ENCODE measurements at places on chromosomes 11 and 22. TPM values are rescaled to one million over a fixed set of nuclear protein-coding genes. Genes with fewer than 3 reads are reported as not detected.

Gene CRYBA4
- total RNA-seq: not detected

- DNase-seq: no peak
Observed at GRCh38 chr11:33564856-33565453, 135.7 kb downstream of the C11orf91 start.

- no peak for DNase-seq
Observed at GRCh38 chr11:129787532-129788155, 28.0 kb upstream of the TMEM45B start.

Gene OR51B5
- not detected for total RNA-seq

DNA sequence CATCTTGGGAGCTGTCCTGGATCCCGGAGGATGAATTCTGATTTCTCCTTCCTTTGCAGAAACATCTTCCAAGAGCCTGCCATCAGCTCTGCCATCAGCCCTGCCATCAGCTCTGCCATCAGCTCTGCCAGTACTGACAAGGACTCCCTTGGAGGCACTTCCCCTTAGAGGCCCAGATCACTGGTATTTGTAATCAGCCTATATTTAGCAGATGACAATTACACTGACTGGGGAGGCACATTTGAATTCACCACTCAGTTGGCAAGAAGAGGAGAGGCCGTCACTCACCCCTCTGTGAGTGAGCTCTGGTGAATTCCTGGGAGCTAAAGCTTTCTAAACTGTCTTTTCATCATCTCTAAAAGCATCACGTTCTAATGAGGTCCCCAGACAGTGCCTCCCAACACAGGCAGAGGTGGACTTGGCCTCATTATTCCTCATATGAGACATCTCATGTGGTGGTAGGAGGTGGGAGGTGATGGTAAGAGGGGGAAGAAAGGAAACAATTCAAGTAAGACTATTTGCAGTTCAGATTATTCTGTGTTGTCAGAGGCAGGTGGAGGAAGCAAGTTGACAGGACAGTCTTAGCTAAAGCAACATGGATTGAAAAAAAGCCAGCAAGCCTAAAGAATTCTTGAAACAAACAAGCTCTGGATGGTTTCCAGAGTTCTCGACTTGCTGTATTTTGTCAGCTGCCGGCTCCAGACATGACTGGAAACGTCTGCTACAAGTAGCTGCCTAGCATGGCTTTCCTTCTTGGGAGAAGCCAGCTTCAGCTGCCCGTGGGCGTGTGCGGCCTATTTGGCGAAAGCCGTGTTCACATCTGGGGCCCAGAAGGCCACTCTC is 771.7 kb downstream of the TBC1D22A start:
- no peak for DNase-seq

DNA sequence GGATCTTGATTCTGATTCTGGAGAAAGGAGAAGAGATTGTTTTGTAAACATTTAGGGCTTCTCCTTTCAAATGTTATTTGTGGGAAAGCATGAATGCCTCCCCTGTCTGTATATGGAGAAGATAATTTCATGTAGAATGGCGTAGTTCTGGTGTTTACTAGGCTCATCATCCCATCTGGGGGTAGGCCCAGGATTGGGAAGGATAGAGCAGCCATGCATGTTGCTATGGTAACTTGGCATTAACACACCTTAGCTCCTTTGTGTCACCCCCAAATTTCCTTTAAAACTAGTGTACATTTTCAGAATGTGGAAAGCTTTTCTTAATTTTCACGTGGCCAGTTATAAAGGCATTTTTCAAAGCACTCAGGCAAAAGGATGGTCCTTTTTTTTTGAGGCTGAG is 57.5 kb upstream of the EED start:
- DNase-seq: no peak

DNA sequence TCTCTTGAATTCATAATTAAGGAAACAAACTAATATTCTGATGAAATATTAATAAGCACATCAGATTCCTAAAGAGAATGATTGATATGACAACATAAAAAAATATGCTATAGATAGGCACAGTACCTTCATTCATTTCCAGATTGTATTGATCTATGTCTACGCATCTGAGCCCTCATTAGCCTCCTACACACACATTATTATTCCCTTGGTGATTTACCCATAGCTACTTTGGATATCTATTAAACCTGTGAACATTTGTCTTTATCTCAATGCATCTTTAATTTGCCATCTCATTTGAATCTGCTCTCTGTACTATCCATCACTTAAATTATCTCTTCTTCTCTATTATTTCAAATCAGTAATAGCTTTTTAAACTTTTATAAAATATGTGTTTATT is 18.4 kb downstream of the SESN3 start:
- no peak for DNase-seq

- DNase-seq: no peak
Observed at GRCh38 chr11:33926671-33927552, 35.0 kb upstream of the LMO2 start.

DNA sequence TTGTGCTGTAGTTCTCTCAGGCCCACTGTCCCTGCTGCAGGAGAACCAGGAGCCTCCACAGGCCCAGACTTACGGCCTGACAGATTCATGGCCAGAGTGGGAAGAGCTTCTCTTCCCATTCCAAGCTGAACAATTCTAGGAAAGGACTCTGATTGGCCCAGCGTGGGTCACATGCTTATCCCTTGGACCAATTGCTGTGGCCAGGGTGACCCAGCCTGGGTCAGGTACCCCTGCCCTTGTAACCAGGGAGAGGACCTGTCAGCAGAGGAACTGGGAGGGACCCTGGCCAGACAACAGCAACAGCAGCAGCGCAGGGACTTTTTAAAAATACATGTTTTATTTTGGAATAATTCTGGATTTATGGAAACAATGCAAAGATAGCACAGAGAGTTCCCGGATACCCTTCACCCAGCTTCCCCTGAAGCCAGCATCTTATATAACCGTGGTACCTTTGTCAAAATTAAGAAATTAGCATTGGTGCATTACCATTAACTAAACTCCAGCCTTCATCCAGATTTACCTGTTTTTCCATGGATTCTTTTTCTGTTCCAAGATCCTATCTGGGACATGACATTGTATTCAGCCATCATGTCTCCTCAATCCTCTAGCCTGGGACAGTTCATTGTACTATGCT is 8.8 kb upstream of the ELFN2 start:
- no peak for DNase-seq

DNA sequence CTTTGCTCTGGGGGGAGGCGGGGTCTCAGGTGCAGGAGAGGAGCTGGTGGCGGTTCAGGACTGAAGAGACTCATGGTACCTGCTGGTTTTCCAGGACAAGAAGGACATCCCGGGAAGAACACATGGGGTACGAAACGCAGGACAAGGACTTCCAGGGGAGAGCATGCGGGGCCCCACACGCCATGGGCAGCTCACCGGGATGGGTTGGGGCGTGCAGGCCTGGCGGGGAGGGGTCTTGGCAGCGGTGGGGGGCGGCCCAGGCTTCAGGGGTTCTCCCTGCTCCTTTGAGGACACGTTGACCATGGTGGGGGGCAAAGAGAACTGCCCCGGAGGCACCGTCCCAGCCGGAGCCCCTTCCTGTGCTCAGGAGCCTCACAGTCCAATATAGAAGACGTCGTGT is 673.2 kb downstream of the BRD1 start:
- peak; percentile 73 for DNase-seq

Gene ELMOD1
- total RNA-seq: 0.16 TPM

Gene OR6X1
- not detected for total RNA-seq

DNA sequence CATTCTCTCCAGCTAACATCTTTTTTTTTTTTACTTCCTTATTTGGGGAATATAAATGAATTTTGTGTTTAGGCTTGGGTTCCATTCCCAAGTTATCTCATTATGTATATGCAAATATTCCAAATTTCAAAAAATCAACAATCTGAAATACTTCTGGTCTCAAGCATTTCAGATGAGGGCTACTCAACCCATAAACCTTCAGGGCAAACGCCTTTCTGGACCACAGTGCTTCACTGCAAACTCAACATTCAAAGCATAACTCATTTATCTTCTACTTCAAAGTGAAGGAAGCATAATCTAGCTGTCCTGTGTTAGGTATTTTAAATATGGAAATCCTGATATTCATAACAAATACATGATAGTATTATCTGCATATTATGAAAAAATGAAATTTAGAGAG is 161.7 kb upstream of the PGR start:
- DNase-seq: no peak

- DNase-seq: no peak
Observed at GRCh38 chr22:39306456-39307361, 12.7 kb downstream of the RPL3 start.

GRCh38 chr11:21948876-21949275 is 244.0 kb upstream of the ANO5 start:
- DNase-seq: no peak

Gene DDX25
- not detected for total RNA-seq

DNA sequence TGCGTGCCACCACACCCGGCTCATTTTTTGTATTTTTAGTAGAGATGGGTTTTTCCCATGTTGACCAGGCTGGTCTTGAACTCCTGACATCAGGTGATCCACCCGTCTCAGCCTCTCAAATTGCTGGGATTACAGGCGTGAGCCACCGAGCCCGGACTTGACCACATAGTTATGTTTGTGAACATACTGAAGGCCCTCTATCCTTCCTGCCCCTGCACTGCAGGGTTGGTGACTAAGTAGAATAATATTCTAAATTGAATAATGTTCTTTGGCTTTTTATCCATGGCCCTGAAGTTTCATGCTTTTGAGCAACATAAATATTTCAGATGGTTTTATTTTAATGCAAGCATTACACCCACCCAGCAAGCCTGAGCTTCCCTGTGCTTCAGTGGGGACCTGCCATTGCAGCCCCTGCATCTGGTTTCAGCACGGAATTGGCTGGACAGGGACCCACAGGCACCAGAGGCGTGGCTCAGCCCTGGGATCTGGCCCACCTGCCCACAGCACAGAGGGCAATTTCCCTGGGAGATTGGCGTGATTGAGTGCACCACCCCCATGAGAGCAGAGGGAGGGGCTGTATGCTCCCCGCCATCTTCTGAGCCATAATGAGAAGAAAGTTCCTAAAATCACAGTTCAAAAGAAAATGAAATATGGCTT is 460.5 kb downstream of the BRD1 start:
- no peak for DNase-seq

DNA sequence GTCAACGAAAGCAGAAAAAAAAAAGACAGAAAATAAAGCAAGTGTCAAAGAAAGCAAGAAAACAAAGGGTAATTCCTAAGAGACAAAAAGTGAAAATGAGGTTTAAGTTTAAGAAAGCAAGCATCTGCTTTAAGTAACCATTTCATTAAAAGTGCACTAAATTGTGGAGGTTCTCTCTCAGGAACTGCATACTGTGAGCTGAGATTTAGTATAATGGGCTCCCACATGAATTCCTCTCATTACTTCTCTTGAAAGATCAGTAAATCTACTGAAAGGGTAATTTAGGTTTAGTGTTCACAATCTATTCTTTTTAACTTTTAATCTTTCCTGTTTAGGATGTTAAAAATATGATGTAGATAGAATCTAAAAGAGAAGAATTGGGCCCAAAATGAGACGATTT is 465.3 kb upstream of the ARHGAP42 start:
- DNase-seq: no peak

DNA sequence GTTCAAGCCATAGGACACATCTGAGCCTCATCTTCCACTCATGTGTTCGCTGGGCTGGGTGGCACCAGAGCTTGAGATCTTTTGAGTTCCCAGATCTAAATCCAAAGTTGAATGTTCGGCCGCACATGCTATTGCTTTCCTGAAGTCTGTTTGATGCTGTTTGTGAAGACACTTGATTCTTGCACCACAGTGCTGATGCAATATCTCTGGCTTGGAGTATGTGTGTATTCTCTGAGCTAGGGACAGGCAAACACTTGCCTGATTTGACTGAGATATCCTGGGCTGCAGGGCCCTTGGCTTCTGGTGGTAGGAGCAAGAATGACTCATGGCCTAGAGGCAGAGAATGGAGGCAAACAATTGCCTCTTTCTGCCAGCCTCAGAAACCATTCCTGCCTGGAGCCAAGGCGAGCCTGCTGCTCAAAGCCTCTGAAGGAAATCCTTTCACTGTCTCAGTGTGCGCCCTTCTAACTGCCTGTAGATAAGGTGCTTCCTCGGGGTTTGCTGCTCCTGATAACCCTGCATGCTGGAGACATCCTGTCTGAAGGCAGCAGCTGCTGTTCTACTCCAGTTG is 73.0 kb downstream of the CYB5R2 start:
- DNase-seq: no peak

GRCh38 chr11:2961080-2961479 is 31.0 kb downstream of the NAP1L4 start:
- DNase-seq: no peak

Gene IMMP1L
- total RNA-seq: 9.4 TPM

DNA sequence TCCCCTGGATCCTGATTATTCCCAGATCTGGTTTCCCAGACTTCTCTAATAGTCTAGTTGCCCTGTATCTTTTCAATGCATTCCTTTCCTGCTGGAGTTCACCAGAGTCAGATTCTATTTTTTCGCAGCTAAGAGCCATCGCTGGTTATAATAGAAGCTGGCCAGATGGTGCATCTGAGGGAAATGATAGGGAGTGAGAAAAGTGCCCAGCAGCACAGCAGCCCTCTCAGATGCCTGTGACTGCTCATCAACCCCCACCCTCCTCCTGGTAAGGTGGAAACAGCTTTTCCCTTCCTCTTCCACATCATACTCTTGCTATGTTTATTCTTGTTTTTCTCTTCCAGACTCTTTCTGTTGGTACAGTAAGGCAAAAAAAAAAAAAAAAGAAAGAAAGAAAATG is 12.8 kb downstream of the OR8A1 start:
- DNase-seq: no peak

Gene MS4A3
- total RNA-seq: not detected

DNA sequence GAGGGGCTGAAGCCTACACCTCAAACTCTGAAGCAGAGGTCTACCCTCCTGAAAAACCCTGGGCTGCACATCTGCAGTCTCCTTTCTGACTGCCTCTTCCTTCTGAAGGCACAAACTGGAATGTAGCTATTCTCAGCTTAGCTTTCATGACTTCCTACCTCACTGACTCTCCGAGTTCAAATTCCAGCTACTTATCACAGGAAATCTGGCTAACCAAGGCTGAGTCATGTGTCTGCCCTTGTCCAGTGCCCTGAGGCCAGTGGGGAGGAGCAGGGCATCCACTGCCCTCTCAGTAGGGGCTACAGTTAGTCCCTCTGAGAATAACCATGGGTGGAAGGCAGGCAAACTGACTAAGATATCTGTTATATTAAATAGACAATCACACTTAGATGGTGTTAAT is 29.2 kb downstream of the PDGFD start:
- no peak for DNase-seq

Gene SHANK3
- total RNA-seq: 95.7 TPM

GRCh38 chr22:37377138-37377537 is 50.1 kb downstream of the ELFN2 start:
- DNase-seq: no peak

GRCh38 chr11:25902476-25902875 is 429.5 kb upstream of the ANO3 start:
- DNase-seq: no peak

Gene C11orf91
- 3.4 TPM for total RNA-seq

Gene UBQLNL
- 0.19 TPM for total RNA-seq

- no peak for DNase-seq
Observed at GRCh38 chr11:134228625-134229024, 4.2 kb downstream of the VPS26B start.

Data from mesenteric fat pad (tissue), 1 donor.